ENCODE measurements at places on chromosomes 7 and 10.

DNA sequence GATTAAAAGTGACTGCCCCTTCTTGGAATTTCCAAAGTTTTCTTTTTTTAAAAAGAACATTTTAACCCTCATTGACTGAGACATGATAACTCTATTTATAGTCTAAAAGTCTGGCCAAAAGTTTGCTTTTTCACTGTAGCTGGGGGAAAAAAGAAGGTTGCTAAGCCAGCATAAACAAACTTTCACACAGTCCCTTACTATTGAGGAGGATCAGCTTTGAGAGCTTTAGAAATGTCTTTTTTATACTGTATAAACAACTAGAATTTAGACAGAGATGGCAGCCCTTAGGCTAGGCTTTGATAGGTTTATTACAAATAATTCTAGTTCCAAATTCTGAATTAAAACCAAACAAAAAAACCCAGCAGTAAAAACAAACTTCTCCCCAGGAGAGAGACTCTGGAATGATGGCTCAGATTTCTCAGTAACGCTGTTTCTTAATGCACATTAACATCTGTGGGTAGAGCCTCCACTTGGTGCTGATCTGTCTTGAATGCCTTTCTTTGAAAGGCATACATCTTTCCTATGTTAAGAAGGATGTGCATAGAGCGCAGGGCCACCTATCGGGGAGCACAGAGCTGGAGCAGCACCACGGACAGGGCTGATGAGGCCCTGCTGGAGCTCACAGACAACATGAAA is 100.9 kb upstream of the PDLIM1 start:
- no peak for DNase-seq

DNA sequence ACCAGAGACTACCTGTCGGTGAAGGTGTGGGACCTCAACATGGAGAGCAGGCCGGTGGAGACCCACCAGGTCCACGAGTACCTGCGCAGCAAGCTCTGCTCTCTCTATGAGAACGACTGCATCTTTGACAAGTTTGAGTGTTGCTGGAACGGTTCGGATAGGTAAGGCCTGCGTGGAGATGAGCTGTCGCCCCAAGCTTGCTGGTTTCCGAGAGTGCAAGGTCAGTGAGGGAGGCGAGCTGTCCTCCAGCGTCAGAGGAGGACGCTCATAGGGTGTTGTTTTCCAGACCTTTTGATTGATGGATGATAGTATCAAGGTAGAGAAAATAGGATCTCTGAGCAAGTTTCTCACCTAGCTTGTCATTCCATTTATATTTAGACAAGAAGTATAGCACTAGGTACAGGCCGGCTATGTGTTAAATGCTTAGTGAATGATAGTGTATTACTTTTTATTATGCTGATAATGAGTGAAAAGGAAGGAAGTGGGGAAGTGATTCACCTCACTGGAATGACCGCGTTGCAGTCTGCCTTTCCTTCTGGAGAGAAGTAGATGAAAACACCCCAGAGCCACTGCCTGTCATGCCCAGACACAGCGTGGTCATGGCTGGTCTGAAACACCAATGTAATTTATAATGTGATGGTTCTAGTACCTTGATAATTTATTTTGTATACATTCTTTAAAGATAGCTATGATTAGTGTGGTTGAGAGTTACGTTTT is 33.9 kb downstream of the BNIP3 start:
- DNase-seq = no peak

GRCh38 chr10:32148864-32149251 is 92.6 kb upstream of the KIF5B start:
- DNase-seq = no peak

DNA sequence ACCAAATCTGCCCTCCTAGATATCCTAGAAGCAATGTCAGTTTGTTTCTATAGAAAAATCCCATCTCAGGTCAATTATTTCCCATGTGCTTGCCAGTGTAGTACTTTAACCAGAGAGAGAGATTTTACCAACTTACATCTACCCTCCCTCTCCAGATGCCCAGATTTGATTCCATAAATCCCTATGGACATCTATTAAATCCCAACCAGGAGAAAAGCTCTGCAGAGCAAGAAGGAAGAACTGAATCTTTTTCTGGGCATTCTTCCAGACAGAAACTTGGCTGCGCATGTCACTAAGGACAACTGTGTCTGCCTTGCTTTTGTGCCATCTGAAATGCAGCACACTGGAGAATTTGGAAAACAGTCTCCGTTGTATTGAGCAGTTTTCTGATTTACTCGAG is 597.6 kb downstream of the SORCS1 start:
- no peak for DNase-seq

- DNase-seq = no peak
These were observed 63.3 kb upstream of the ELMO1 start for GRCh38 chr7:37511915-37512314.

DNA sequence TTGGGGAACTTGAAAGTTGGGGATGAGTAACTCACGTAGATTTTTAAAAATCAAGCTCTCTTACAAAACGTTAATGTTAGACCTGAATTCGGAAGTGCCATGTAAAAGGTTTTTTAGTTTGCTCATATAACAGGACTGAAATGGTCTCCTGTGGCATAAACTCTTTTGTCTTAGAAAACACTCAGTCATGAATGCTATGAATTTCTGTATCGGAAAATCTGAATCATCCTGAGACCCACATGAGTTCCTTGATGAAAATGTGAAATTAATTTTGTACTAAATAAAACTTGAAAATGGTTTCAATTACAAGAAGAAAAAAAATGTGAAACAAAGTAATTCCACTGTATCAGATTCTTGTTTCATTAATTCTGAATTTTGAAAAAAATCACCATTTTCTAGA is 134.8 kb upstream of the BMPER start:
- DNase-seq = no peak
